ENCODE measurements at places on chromosomes 1 and 21.
A peak's percentile ranks its signal among the peaks of the same experiment; 100 is the strongest.

GRCh38 chr1:178885869-178886268, 15.0 kb upstream of the ANGPTL1 start:
- no peak for DNase-seq

GRCh38 chr1:52368383-52369172, 2.6 kb upstream of the CC2D1B start:
- DNase-seq: peak; percentile 25

GRCh38 chr1:109985247-109986053, 885 bp downstream of the AHCYL1 start:
- DNase-seq: no peak

DNA sequence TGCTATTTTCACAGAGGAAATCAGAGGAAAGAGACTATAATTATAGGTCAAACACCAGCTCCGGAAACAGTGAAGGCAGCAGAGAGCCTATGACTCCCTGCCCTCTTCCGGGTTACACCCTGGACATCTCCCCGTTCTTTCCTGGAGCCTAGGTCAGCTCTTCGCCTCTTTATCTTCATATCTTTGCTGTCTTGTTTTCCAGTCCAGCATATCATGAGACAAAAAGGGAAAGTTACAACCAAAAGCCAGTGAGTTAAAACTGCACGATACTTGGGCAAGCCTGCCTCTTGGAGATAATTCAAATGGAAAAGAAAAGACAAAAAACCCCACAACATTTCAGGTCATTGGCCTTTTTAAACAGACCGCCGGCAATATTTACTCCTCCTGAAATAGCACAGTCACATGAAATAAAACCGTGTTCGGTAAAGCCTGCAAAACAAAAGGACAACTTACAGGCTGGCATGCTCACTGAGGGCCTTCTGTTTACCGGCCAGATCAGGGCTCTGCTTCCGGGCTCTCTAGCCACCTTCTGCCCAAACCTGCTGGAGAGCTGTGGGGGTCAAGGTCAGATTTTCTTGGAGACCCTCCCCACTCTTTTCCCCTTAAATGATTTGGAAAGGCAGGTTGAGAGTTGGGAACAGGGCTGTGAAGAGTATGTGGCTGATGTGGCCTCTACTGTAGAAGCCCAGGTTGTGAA, 42.8 kb upstream of the PPP2R5A start:
- DNase-seq: no peak

GRCh38 chr1:236868625-236869467, 73.8 kb downstream of the MTR start:
- DNase-seq: peak; percentile 69

DNA sequence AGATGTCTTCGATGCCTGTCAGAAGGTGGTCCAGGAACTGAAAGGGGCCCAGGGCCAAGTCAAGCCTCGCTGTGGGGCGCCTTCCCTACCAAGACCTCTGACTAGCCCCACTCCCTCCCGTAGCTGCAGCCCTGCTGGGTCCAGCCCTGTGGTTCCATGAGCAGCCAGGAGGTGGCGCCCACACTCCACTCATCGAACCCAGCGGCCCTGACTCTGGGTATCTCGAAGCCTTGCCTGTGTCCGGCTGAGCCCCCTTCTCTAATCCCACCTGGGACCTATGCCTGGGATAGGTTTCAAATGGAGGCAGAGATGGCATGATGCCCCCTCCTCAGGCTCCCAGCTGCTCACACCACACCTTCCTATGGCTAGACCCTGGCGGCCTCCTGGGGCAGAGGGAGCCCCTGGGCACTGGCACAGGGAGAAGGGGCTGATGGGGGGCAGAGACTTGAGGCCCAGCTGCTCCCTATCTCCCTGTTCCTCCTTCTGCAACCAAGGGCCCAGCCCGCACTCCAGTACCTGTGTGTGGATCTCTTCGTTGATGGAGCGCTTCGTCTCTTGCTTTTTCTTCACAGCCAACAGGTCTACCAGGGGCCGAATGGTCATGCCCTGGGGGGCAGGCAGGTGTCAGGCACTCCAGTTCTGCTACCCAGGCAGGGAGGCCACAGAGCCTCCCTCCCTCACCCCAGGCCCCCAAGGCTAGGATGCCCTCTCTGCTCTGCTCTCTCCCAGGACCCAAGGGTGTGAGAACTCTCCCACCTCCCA, 52.0 kb downstream of the SLC9A1 start:
- peak; percentile 43 for DNase-seq

All from AG10803 (cell line).